ENCODE measurements at places on chromosomes 1 and 21.

DNA sequence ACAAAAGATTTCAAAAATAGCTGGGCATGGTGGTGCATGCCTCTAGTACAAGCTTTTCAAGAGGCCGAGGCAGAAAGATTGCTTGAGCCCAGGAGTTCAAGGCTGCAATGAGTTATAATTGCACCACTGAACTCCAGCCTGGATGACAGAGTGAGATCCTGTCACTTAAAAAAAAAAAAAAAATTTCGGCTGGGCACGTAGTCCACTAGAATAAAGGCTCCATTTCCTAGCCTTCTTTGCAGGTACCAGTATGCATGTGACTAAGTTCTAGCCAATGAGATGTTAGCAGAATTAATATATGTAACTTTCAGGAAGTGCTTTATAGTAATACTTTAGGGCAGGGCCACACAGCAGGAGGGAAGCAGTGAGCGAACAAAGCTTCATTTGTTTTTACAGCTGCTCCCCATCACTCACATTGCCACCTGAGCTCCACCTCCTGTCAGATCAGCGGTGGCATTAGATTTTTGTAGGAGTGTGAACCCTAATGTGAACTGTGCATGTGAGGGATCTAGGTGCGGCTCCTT is 28.8 kb upstream of the SYDE2 start:
- DNase-seq: no peak

DNA sequence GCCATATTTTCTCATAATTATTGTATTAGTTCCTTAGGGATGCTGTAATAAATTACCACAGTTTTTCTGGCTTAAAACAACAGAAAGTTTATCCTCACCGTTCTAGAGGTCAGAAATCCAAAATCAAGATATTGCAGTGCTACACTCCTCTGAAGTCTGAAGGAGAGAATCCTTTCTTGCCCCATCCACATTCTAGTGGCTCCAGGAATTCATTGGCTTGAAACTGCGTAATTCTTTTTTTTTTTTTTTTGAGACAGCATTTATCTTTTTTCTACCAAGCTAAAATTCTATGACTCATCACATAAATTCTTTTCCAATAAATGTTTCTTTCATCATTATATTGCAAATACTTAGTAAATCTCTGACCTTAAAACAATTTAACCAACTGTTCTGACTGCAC is 451.0 kb upstream of the RGS18 start:
- no peak for DNase-seq

DNA sequence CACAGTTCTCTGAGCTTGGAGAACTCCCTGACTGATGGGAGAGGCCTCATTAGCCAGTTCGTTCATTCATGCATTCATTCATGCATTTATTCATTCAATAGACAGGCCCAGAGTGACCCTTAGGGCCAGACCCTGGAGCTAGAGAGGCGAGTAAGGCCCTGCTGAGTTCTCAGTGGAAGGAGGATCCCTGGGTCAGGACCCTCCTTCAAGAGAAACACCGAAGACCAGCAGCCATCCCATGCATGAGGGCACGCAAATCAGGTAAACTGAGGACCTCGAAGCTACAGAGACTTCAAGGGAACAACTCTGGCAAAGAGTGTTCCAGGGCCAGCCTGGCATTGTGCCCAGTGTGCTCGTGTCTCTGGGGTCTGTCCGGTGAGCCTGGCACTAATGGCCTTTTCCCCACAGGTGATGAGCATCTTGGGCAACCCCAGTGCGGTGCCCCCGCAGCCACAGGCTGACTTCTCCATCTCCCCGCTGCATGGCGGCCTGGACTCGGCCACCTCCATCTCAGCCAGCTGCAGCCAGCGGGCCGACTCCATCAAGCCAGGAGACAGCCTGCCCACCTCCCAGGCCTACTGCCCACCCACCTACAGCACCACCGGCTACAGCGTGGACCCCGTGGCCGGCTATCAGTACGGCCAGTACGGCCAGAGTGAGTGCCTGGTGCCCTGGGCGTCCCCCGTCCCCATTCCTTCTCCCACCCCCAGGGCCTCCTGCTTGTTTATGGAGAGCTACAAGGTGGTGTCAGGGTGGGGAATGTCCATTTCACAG is 104.8 kb downstream of the PAX7 start:
- DNase-seq: no peak

- DNase-seq: no peak
These were observed 55.0 kb upstream of the PTGFRN start for GRCh38 chr1:116854716-116855115.

GRCh38 chr1:43425045-43425444 is 28.7 kb downstream of the HYI start:
- DNase-seq: no peak

- no peak for DNase-seq
These were observed 222.0 kb downstream of the TOMM20 start for GRCh38 chr1:234906654-234907053.

DNA sequence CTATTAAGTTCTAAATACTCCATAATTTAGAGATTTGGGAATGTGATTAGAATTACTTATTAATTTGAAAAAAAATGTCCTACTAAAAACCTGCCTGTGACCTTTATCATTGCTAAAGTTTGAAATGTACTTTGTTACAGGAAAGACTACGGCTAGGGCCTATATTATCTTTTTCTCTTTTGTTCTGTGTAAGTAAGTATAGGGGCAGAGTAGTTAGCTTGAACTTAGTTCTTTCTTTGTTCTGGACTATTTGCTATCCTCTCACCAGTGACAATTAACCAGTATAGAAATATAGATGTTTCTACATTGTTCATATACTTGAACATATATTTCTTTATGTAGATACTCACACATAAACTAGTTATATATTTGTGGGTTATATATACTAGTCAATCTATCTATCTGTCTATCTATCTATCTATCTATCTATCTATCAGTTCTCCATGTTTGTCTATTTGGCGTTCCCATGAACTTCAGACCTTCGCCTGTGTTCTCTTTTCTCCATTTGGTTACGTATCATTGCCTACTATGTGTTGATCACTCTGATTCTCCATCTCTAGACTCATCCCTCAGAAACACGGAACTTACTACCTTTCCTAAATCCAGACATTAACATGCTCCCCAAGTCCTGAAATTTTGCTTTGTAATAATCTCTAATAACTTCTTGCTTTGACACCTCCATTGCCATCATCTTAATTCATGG is 3.3 kb downstream of the PTPRC start:
- DNase-seq: no peak

DNA sequence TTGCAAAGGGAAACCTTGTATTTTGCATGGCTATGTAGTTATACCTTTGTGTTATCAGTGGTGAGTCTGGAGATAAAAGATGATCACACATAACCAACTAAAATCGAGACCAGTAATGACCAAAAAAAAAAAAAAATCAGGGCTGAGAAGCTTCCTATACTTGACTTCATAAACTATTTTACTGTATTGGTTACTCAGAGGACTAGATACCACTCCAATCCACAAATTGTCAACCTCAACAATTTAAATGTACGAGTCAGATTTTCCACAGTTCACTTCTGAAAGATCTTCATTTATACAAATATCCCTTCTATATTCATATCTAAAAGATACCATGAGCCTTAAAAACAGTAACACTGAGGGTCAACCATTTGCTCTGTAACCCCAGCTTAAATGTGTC is 71.7 kb downstream of the NRIP1 start:
- DNase-seq: no peak

GRCh38 chr1:25620211-25620610 is 3.6 kb downstream of the MAN1C1 start:
- no peak for DNase-seq

DNA sequence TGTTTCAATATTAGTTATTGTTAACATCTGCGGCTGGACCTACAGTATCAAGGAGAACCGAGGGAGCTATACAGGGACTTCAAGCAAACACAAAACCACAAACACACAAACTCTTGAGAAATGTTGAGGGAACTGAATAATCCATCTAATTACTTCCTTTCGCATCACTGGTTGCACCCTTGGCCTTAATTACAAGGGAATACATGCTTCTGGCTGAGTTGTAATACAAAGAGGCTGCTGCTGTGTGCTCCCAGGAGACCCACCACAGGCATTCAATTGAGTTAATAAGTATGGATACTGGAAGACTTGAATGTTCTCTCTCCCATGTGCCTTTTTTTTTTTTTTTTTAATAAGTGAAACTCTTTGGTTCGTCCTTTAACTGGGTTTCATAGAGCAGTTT is 16.8 kb upstream of the SMYD2 start:
- no peak for DNase-seq

GRCh38 chr1:7510389-7510931 is 260.6 kb upstream of the VAMP3 start:
- DNase-seq: no peak

GRCh38 chr1:34746101-34746500 is 8.7 kb upstream of the GJB5 start:
- no peak for DNase-seq

- no peak for DNase-seq
These were observed 56.7 kb upstream of the RGS21 start for GRCh38 chr1:192260076-192260475.

GRCh38 chr1:966135-966703 is at the start of gene PLEKHN1:
TSS of gene PLEKHN1 (plus strand) at chr1:966482. CDS start at chr1:966532, 50 bp downstream.
- no peak for DNase-seq

DNA sequence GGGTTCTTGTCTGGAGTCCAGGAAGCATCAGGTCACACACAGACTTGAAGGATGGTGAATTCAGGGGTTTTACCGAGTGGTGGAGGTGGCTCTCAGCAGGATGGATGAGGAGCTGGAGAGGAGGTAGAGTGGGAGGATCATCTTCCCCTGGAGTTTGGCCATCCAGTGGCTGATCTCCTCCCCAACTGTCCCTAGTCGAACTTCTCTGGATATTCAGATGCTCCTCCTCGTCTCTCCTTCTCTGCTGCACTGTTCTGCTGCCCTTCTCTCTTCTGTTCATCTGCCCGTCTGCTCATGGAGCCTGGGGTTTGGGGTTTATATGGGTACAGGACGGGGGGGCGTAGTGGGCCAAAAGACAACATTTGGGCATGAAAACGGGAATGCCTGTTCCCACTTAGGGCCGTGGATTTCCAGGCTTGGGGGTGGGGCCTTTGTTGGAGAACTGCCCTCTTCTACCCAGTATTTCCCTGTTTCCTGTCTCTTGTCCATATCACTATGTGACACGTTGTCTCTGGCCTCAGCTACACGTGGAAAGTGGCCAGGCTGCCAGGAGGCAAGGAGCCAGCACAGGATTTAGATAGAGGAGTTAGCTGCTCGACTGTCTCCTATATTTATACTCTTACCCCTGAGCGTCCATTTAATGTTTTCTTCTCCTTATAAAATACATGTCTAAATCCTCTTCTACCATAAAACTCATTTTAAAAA is 76.7 kb downstream of the SIPA1L2 start:
- no peak for DNase-seq

GRCh38 chr1:160657250-160657781 is 10.5 kb upstream of the SLAMF1 start:
- DNase-seq: no peak
